ENCODE measurements at places on chromosomes 4 and X. TPM values are rescaled to one million over a fixed set of nuclear protein-coding genes. Genes with fewer than 3 reads are reported as not detected.

The LEF1 gene
- 50.8 TPM for polyA plus RNA-seq

The TAF7L gene
- 0.37 TPM for polyA plus RNA-seq

The CDS1 gene
- 15.1 TPM for polyA plus RNA-seq

GRCh38 chr4:77699731-77700210 lies 94.2 kb downstream of the CXCL13 start:
- peak; percentile 62 for DNase-seq

DNA sequence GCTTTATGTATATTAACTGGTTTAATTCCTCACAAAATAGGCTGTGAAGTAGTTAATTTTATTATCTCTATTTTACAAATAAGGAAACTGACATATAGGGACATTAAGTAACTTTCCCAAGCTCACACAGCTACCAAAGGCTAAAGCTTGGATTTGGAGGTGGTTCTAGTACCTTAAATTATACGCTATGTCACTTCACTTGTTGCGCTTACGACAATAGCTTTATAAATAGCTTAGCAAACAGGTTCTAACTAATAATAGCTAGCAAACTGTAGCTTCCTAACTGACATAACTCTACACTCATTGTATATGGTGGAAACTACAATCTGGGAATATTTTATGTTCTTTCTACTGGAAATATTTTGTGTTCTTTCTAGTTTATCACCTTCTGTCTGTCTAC lies 666.4 kb upstream of the CPEB2 start:
- no peak for DNase-seq

DNA sequence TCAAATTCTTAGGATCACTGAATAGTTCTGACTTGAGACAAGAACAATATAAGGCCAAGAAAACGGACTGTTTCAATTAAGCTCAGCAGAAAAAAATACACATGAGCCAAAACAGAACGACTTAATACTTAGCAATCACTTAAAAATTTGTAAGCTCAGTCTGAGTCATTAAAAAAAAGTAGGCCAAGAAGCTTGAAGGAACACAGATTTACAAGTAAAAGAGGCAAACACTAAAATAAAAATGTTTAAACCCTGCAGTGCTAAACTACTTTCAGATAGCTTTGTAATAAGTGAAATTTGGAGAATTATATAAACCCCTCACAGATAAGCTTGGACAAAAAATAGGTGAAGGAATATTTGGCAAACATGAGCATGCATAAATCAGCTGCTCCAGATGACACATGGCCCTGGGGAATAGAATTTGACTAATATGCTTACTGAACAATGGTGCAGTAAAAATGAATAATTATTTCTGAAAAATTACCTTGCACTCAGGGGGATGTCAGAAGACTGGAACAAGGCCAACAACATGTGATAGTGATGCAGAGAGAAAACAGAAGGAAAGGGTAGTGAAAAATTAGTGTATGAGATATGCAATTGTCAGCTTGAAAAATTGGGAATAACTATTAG lies 49.6 kb downstream of the LNX1 start:
- DNase-seq = no peak

- DNase-seq = no peak
Measured at GRCh38 chrX:32673193-32673592, 538.2 kb downstream of the DMD start.

DNA sequence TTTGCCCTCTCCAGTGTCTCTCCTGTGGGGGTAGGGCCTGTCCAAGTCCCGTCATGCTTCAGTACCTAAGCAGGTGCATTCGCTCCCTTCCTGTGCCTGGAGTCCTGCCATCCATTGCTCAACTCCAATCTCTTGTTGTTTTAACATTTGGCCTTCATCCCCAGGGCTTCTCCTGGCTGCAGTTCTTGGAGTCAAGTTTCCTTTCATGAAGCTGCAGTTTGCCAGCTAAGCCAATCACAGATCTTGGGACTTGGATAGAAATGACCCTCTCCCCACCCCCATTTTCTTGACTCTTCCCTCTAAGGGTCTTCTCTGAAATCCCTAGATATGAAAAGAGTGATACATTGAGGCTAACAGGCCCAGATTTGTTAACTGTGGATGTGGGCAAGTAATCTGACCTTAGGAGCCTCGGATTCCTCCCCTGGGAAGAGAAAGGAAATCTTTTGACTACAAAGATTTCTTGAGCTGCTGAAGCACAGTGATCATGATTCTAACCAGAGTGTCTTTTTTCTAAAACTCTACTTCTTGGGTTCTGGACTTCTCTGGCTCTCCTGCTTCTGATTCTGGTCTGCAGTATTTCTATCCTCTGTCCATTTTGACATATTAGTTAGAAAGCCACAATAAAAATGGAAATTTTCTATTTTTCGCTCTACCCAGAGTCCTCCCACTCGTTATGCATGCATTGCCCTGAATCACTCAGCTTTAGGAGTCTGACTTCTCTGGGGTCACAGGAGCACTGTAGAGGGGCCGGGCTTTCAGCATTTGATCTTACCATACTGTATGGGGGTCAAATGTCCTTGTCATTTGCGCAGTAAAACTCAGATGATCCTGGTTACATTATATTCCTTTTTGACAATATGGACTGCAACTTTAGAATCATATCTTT lies 61.0 kb downstream of the CHRNA9 start:
- DNase-seq = peak; percentile 64

DNA sequence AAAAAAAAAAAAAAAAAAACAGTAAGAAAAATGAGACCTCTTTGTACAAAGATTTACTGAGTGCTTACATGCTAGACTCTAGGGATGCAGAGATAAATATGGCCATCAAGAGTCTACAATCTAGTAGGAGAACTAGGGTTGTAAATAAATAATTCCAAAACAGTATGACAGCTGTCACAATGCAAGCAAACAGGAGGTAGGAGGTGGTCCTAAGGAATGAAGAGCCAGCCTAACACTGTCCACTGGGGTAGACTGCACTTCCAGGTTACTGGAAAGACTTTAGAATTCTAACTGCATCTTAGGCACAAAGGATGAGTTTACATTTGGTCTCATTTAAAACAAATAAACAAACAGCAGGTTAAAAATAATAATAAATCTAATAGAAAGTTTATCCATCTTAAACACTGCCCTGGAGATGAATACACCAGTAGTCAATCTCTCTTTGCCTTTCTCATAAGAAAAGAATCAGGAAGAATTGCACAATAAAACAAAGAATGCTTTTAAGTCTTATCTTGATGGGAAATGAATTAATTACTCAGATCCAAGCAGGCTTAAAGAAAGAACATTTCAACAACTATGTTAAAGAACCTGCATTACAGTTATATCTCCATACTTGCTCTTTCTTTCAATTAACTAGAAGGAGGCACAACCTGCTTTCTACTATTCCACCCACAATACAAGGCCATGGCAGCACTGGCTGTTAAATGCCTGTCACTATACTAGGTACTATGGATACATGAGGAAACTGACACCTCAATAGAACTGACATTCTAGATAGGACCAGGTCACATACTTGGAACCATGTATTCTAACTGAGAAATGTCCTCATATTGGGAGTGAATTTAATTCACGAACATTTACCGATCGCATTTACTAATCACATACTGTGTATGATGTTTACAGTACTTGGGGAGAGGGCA lies 12.7 kb downstream of the ADGRA3 start:
- DNase-seq = no peak

GRCh38 chrX:110414273-110414672 lies 55.6 kb downstream of the RTL9 start:
- no peak for DNase-seq
